ENCODE measurements at places on chromosomes 12 and 14. TPM values are rescaled to one million over a fixed set of nuclear protein-coding genes. Genes with fewer than 3 reads are reported as not detected.

INHBE gene
- total RNA-seq: 0.29 TPM

DNA sequence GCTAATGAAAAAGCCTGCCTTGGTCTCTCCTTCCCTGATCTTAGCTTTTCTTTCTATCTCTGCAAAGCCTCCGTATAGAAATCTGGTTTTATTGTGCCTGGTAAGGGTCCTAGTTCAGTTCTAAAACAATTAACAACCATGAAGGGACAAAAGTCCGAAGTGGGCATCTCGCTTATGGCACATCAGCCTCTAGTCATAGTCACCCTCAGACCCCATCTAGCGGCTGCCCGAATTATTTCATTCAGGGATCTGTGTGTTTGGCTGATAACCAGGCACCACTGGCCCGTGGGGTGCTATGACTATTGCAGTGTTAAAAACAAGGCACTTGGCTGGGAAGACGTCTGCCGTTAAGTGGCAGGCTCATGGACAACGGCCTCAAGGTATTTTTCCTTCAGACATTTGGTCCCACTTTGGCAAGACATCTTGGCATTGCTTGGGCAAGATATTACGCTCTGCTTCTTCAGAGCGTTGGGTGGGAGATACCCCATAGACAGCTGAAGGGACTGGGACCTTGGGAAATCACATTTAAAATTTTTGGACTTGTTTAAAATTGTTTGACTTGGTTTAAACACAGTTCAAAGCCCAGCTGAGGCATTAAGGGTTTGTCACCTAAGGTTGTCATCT is 87.1 kb downstream of the SINHCAF start:
- DNase-seq: no peak

- no peak for DNase-seq
These were observed 20.2 kb upstream of the DUSP16 start for GRCh38 chr12:12582895-12583303.

DNA sequence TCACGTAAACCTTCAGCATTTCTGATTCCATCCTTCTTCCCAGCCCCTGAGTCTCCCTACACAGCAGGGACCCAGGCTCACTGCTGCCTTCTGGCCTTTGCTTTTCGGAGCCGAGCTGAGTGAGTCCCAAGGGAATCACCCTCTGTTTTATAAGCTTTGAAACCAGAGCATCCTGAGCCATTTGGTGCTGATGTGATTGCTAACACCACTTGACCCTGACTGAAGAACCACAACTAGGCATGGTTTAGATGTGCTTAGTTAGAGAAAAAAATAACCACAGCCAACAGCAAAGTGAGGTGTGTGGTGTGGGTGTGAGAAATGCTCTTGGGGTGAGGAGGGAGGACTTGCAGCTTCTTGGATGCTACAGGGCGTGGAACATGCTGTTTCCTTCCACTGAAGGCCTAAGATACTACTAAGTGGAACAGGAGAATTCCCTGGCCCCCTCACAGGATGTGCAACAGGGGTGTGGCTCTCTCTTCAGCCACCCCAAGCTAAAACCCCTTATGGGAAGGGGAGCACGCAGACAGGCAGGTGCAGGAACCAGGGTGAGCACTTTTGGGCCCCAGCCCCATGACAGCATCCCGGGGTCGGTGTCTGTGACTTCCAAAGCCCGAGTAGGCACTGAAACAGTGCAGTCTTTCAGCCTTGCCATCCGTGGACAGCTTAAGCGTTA is at the start of gene TC2N:
Gene TC2N, minus strand, starts transcription at position 221 of the 673 bp plus-strand sequence. CDS start 53,767 bp downstream, outside the sequence.
- no peak for DNase-seq

GRCh38 chr12:10584415-10584814 is 29.0 kb downstream of the MAGOHB start:
- DNase-seq: no peak

Measured in type B pancreatic cell (in vitro differentiated cells).